ENCODE measurements at places on chromosomes 16 and 17.
A peak's percentile ranks its signal among the peaks of the same experiment; 100 is the strongest.

DNA sequence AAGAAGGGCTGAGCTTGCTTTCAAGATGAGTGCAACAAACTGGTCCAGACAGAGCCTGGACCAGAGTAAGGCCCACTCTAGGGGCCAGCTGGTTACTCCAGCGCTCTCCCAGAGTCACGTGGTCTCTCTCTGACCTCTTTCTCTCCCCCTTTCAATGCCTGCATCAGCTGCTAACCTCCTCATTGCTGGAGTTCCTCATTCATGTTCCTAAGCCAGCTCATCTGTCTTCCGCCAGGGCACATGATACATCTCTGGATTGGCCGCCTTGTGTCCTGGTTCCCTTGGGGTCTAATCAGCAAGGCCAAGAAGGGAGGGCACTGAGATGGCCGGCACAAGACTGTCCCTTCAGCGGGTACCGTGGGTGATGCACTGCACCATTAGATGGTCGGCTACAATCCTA is 26.9 kb upstream of the ZFP90 start:
- no peak for DNase-seq

DNA sequence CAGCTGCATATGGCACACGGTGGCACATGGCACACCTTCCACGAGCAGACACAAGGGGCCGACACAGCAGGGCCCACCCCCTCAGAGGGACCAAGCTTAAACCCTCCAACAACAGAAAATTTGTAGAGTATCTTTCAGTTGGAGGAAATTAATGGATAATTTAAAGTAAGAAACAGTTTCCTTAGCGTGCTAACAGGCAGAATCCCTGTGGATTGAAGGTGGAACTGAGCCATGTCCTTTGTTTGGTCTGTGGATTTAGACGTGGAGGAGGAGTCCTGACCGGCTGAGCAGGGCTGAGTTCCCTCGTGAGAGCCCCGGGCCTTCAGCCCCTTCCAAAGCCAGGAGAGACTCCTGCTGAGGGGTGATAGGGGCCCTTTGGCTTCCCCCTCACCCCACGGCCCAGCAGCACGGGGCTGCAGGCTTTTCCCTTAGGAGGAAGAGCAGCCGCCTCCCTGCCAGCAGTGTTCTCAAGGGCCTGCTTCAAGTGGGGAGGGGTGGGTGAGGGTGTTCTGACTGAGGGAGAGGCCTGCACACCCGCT is 1.4 kb upstream of the CYB561 start:
- no peak for DNase-seq

DNA sequence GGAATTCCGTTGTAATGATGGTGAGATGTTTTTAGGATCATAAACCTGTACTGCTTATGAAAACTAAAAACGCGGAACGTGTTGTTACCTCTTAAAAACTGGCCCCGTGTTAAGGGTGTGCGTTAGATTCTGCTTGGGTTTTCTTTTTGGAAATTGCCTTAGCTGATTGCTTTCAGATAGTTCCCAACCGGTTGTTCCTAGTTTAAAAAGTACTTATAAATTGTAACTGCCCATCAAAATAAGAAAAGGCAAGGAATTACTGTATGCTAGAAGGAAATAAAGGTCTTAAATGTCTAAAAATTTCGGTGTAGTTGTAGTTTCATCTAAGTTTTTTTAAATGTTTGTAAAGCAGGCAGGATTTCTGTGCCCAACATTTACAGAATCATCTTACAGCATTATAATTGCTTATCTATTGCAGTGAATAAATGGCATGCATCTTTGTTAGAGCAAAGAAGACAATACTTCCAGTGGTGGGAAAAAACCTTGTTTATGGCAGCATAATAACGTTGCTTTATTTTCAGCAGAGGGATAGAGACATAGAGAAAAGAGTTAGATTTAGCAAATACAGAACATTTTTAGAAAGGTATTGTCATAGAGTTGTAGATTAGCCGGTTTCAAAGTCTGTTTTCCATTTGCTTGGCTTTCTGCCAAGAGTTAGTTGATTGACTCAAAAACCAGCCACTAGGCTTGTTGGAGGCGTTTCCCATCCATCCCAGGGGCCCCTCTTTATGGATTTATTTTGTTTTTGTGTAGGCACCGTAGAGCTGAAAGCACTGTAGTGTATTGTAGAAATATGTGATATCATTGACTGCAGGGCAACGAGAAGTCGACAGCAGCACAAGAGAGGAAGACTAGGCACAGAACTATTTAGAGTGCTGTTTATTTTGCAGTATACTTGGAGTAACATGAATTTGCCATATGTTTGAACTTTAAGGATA is 1.7 kb downstream of the PPM1D start:
- DNase-seq = peak; percentile 22

- DNase-seq = no peak
Observed at GRCh38 chr16:47940466-47940865, 215.3 kb downstream of the ABCC12 start.

DNA sequence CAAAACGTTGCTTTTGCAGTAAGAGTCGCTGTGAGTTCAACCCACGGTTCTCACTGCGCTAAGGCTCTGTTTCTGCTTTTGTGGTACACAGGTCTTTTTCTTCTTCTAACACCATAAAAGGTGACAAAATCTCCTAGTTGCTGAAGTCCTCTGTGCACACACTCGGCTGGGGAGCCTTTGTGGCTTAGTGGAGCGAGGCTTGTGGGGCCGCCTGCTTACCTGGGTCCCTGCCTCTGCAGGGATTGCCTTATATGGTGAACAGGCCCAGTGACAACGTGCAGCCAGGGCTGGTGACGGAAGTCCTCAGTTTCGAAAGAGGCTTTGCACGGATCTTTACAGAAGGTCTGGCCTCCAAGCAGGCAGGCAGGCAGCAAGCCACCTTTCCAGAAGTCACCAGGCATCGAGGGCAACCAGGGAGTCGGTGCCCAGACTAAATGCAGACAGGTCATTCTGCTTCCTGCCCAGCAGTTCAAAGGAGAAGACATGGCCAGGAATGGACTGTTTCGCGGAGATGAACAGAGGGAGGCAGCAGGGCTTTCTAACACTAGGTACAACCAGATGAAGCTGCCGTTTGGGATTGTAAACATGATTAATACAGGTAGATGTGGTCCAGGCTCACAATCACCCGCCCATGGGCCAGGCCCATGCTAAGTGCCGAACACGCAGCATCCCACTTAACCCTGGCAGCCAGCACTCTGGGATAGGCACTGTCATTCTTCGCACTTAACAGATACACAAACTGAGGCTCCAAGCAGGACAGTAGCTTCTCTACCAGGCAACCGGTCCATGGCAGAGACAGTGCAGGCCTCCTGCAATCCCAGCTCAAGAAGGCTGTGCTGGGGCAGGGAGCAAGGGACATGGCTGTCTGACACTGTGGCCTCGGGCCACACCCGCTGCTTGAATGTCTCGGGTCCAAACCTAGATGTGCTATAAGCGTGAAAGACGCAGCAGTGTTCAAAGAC is 10.7 kb upstream of the MEAK7 start:
- peak; percentile 70 for DNase-seq

GRCh38 chr16:83807327-83807709 is 460 bp upstream of the HSBP1 start:
- DNase-seq = no peak

GRCh38 chr16:8675183-8676159 is 1.1 kb downstream of the ABAT start:
- DNase-seq = peak; percentile 11

DNA sequence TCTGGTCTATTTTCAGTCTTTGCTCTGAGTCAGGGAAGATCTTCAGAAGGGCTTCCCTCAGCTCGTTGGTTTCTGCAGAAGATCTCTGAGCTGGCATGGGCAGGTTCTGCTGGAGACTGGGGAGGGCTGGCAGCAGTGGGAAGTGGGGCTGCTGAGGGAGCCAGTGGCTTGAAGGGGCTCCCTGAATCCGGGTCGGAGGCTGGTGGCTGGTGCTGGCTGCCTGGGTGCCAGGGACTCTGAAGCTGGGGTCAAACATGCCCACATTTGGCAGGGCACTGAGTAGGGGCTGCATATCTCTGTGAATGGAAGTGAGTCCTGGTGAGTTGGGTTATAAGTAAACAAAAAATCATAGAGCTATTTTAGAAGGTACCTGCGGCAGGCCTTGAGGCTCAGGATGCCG is 67.0 kb downstream of the N4BP1 start:
- DNase-seq = no peak

GRCh38 chr16:82263521-82264143 is 93.6 kb upstream of the MPHOSPH6 start:
- no peak for DNase-seq

- no peak for DNase-seq
Observed at GRCh38 chr17:49514071-49514721, 19.1 kb downstream of the NGFR start.

- DNase-seq = no peak
Observed at GRCh38 chr16:49280841-49281371, 732 bp downstream of the CBLN1 start.

DNA sequence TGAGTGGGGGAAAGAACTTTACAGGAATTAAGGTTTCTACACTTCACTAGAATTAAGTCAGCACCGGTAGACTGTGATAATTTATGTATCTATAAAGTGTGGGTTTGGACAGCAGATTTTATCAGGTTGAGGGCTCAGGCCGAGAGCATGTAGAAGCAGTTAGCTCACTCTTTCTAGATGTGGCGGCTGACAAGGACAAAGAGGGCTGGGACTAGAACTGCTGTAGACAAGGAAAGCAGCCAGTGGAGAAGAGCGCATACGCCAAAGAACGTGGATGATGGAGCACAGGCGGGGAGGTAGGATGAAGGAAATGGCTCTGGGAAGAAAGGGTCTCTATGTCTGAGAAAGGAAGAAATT is 504 bp upstream of the GOSR1 start:
- no peak for DNase-seq

DNA sequence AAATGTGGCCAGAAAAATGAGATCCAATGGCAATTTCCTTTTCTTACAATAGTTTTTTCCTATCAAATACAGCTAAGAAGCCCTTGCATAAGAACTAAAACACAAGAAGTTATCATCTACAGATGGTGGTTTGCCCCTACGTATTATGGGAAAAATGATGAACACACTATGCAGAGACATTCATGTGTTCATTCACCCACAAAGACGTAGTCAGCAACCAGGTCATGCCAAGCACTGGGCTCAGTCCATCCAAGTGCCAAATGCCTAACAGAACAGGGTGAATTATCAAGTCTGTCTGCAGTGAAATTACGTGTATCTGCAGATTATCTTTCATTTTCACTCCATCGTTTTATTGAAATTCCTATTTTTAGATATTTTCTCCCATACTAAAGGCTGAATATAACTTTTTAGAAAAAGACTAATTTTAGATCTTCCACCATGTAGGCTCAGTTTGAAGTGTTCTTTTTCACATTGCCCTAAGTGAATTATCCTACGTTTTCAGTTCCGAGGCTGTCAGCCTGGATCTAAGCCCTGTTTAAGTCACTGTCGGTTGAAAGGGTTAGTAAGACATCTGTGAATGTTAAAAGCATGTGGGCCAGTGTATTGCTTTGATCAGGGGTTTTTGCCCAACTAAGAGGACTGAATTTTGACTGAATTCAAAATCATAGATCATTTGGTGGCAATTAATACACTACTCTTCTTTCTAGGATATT is 78.1 kb upstream of the DHX40 start:
- DNase-seq = no peak

GRCh38 chr17:28279411-28279810 is 39.6 kb upstream of the TMEM97 start:
- DNase-seq = no peak

DNA sequence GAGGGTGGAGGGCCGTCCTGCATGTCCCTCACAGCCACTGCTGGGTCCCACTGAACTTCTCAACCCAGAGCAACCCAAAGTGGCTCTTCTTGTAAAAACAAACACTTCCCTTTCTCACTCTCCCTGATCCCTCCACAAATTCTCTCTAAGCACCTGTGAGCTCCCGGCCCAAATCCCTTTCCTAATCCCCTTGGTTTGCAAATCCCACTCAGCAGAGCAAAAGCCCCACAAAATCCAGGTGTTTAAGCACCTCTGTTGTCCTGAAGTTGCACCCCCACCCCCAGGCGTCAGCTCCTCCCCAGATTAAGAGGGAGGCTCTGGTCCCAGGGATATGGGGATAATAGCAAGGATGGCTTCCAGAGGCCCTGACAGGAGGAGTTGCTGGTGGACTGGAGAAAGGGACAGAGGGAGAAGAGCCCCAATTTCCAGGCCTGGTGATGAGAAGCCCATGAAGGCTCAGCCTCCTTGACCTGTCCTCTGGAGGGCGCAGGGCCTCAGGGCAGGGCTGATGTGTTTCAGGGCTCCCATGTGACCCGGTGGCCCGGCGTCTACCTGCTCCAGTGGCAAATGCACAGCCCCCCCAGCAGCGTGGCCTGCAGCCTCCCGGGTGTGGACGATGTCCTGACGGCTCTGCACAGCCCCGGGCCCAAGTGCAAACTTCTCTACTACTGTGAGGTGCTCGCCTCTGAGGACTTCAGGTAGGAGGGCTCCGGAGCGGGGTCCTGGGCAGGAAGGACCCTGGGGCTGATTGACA is 23.0 kb downstream of the NAGPA start:
- DNase-seq = no peak

- DNase-seq = no peak
Observed at GRCh38 chr16:565419-566330, 1.1 kb upstream of the NHLRC4 start.

GRCh38 chr17:82837586-82838320 is 2.1 kb downstream of the ZNF750 start:
- no peak for DNase-seq

DNA sequence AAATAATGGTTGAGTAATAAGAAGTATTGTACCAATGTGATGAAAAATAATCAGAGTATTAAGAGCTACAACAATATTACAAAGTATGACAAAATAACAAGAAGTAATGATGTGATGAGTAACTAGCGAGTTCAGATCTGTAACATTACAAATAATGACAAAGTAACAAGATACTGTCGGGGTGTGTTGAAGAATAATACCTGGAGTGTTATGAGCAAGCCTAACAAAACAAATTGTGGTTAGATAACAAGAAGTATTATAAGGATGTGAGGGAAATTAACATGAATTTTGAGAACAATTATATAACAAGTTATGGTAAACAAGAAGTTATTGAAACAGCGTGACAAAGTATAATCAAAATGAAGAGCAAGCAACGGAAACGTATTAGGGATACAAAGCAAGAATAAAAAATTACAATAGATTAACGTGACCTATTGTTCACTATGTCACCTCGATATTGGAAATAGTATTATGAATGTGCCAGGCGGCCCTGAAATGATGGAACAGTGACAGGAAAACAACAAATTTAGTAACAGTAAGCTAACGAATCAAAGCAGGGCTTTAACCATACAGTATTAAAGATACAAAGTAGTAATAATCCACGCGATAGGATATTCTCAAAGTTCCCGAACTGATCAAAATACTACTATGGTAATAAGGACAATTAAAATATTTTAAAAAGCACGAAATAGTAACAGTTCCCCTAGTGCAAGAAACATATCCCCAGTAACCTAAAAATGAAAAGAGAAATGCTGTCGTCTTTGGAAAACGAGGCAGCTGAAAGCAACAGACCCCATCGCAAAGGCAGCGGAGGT is 1.6 kb downstream of the TBX4 start:
- no peak for DNase-seq

GRCh38 chr17:35390663-35391062 is 17.2 kb upstream of the SLFN11 start:
- DNase-seq = no peak

GRCh38 chr17:34885076-34885475 is 76.2 kb downstream of the CCT6B start:
- DNase-seq = no peak
